ENCODE measurements at places on chromosomes 7 and 10.

DNA sequence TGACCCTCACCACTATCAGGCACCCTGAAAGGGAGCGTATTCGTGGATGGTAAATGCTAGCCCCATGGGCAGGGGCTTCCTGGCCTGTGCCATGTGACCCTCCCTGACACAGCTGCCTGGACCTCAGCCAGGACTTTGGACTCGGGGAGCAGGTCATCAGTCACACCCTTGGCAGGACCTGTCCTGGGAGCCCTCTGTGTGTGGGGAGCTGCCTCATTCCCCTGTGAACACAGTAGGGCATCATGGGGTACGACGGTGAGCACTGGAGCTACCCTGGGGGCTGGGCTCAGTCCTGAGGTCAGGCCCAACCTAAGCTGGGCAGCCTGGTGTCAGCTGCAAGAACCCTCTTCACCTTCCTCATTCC lies 129.3 kb upstream of the FAM20C start:
- DNase-seq = no peak
- H3K27ac ChIP-seq = no peak overlapping the region
- H3K4me1 ChIP-seq = peaks cover 44% of the 10 kb centered on the region
- H3K36me3 ChIP-seq = no peaks in the 10 kb centered on the region
- H3K4me3 ChIP-seq = no peak overlapping the region
- peaks cover 3% of the 10 kb centered on the region for H3K27me3 ChIP-seq

- DNase-seq = no peak
- no peak overlapping the region for H3K4me3 ChIP-seq
- H3K27me3 ChIP-seq = peaks cover 7% of the 10 kb centered on the region
- peaks cover 10% of the 10 kb centered on the region for H3K4me1 ChIP-seq
- H3K27ac ChIP-seq = no peak overlapping the region
- H3K36me3 ChIP-seq = no peaks in the 10 kb centered on the region
These were observed 30.3 kb upstream of the GPAM start for GRCh38 chr10:112213836-112214235.

- H3K27ac ChIP-seq = no peak overlapping the region
- DNase-seq = no peak
- H3K36me3 ChIP-seq = no peaks in the 10 kb centered on the region
- H3K4me1 ChIP-seq = no peaks in the 10 kb centered on the region
- no peak overlapping the region for H3K4me3 ChIP-seq
These were observed 77.4 kb downstream of the PPP1R17 start for GRCh38 chr7:31764462-31764861.

GRCh38 chr7:91557789-91558404 lies 293.7 kb downstream of the FZD1 start:
- H3K4me1 ChIP-seq = peaks cover 22% of the 10 kb centered on the region
- DNase-seq = no peak
- no peak overlapping the region for H3K4me3 ChIP-seq

DNA sequence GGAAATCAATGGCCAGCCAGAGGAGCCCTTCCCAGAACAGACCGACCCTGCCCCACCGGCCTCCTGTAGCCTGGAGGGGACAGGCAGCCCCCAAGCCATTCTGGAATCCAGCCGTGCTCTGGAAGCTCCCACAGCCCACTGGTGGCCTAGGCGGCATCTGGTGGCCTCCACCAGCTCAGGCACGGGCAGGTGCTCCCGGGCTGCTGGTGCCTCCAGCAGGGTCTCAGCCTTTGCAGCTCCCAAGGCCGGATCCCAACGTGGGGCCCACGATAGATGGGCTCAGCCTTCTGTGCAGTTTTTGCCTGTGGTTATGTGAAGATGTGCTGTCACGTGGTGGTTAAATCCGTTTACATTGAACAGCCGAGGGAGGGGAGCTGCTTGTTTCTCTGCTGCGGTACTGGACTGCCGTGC lies 44.4 kb downstream of the JAKMIP3 start:
- H3K27me3 ChIP-seq = peaks cover 13% of the 10 kb centered on the region
- no peak for DNase-seq
- no peak overlapping the region for H3K27ac ChIP-seq
- H3K4me1 ChIP-seq = peaks cover 18% of the 10 kb centered on the region

Measured in nephron progenitor cell (in vitro differentiated cells).